Stimulated activated CD4-positive, alpha-beta T cell treated with anti-CD3 and anti-CD28 coated beads, TNF-alpha, amount 100 ng/mL, for 1 hour (primary cell): ENCODE measurements at places on chromosomes 12 and 14.

GRCh38 chr14:93956514-93957332, 19.6 kb downstream of the ASB2 start:
- no peak for DNase-seq

DNA sequence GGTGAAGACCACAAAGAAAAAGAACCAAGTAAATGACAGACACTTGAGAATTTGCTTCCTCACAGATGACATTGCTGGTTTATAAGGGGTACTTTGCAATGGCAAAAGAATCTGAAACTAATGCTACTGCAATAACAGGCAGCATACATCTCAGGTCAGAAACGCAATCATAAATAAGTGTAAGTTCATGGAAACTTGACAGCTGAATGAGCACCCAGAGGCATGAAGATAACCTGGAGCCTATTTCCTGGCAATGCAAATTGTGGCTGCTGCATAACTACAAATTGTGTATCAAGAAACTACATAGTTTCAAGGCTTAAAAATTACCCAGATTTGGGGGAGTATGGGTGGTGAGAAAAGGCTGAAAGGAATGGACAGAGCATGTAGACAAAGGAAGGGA, 8.5 kb upstream of the MYO1A start:
- DNase-seq: no peak

DNA sequence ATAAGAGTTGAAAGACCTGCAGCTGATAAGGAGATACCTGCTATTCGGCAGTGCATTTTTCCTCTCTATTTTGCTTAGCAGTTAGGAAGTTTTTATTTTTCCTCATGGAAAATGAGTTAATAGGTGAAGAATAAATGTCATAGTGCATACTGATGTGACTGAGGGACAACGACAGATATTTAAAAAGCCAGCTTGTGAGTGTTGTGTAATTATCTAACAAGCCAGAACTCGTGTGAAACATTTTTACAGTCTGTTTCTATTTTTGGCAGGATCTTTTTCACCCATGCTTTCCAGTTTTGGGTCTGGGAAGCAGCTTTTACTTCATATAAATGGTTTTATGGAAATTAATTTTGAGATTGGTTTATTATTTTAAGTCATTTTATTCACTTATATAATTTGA, 2.9 kb downstream of the FBXO34 start:
- no peak for DNase-seq

- no peak for DNase-seq
Measured at GRCh38 chr12:46517579-46517962, 145.0 kb upstream of the SLC38A2 start.
